ENCODE measurements at places on chromosomes 13 and 19.

DNA sequence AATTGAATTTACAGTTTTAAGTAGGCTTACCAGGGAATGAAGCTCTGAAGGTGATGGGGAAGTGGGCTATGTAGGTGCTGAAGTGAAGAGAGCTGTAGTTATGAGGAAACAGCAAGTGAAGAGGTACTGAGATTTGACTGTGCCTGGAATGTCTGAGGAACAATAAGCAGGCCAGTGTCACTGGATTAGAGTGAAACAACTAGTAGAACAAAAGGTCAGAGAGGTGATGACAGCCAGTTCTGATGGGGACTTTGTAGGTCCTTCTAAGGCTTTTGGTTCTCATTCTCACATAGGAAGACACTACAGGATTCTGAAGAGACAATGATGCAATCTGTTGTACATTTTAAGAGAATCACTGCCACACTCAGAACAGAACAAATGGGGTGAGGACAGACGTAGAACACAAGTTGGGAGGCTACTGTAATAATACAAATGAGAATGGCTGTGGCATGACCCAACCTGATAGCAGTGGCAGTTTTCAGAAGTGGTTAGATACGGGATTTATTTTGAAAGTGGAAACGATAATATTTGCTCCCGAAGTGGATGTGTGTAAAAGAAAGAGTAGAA, 130.8 kb downstream of the MYCBP2 start:
- DNase-seq, result no peak

DNA sequence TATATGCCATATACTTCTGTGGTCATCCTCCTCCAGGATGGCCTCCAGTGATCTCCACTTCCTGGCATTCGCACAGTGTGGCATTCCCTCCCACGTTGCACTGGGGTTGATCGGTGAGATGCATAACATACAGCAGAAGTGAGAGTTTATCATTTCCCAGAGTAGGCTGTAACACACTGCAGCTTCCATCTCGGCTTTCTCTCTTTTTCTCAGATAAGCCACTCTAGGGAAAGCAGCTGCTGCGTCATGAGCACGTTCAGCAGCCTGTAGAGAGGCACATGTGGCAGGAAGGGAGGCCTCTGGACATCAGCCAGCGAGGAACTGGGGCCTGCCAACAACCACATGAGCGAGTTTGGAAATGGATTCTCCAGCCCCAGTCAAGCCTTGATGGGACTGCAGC, 807.1 kb downstream of the DIAPH3 start:
- DNase-seq, result no peak

- no peak for DNase-seq
Measured at GRCh38 chr19:9995999-9996398, 14.3 kb downstream of the COL5A3 start.

DNA sequence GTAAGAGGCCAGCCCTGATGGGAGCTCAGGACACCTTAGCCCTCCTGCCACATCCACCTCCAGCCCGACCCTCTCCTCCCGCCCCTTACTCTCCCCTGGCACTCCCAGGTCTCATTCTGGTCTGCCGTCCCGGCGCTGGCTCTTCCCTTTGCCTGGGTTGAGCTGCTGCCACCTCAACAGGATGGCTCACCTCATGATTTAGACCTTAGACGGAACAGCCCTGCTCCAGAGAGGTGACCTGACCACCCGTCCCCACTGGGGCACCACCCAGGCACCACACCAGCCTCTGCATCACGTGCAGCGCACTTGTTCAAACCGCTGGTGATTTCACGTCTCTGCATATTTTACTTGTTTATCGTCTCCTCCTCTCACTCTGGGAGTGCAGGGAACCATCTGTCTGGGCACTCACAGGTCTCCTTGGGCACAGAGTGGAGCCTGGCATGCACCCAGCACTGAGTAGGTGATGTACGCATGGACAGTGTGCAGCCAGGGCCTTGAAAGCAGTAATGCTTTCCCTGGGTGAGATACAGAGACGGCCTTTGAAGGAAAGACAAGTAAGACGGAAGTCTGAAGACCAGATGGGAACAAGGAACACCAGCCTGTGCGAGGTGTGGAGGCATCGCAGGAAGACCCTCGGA, 183.1 kb downstream of the KATNAL1 start:
- DNase-seq, result no peak

GRCh38 chr19:11578258-11579142, 1.1 kb upstream of the ACP5 start:
- no peak for DNase-seq

DNA sequence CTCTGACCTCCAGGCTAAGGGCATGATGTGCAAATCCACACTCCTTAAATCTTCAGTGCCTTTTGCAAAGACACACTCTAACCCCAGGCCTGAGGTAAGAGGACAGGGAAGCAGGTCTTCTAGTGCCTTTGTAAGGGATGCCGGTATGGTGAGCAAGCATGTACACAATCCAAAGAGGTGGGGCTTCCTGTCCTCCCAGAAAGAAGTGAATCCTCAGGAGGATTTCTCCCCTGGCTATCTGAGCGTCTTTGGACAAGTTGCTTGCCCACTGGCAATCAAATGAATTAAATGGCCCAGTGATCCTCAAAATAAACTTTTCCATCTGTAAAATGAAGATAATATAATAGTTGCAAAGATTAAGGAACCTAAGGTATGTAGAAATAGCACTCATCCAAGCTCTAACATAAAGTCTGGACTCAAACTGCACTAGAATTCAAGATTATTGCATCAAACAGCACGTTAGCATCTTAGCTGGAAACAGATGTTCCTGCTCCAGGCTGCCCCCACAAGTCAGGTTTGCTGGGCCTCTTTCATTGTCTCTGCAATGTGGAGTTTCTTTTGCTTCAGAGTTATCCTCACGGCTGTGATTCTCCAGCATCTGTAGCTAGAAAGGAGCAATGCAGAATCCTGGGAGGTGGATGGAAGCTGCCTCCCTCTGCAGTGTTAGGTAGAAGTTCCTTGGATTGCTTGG, 249.6 kb downstream of the TSHZ3 start:
- no peak for DNase-seq

DNA sequence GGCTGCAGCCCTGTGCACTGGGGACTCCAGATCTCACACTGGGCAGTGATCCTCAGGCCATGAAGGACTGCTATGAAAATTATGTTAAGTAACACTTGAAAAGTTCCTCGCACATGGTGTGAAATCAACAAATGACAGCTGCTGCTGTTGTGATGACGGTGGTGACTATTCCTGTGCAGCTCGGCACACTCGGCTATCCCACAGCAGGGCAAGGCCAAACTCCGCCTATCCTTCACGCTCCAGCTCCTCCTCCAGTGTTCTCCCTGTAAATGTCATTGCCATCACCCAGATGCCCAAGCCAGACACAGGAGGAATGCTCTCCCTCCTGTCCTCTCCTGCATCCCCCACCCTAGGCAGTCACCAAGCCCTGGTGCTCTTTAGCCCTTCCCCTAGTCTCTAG, 31.3 kb downstream of the GRIK5 start:
- DNase-seq, result no peak

- DNase-seq, result no peak
Measured at GRCh38 chr19:51742789-51743188, 8.9 kb downstream of the FPR1 start.

- no peak for DNase-seq
Measured at GRCh38 chr19:39704181-39705044, at the start of gene LGALS14. TSS of gene LGALS14 (plus strand) at chr19:39704481. CDS start at chr19:39704529, 48 bp downstream.

GRCh38 chr13:24179486-24179850, 18.9 kb downstream of the SPATA13 start:
- no peak for DNase-seq

- no peak for DNase-seq
Measured at GRCh38 chr13:48798180-48798579, 144.5 kb downstream of the CYSLTR2 start.

GRCh38 chr13:71237332-71237731, 629.7 kb downstream of the DACH1 start:
- DNase-seq, result no peak

- DNase-seq, result peak; percentile 96
Measured at GRCh38 chr19:48738557-48739403, 1.6 kb downstream of the RASIP1 start.

GRCh38 chr13:114149774-114150740, 17.6 kb upstream of the RASA3 start:
- DNase-seq, result no peak

GRCh38 chr13:94020833-94021232, 458.6 kb downstream of the DCT start:
- DNase-seq, result peak; percentile 10

GRCh38 chr13:75705395-75705794, 69.3 kb downstream of the LMO7 start:
- DNase-seq, result peak; percentile 84

DNA sequence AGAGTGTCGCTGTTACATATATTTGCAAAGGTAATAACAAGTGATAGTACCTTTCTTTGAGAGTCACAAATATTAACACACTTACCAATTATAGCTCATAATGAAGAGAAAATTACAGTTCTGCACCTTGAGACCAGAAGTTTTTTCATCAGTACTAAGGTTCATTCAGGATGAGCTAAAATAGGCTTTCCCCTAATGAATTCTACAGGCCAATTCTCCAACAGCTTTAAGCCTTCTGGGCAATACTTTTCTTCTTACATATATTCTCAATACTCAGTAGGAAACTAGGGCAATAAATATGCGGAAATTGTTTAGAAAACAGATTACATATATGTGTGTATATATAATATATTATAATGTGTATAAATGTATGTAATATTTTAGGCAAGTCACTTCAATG, 2672.8 kb upstream of the PCDH20 start:
- no peak for DNase-seq

- no peak for DNase-seq
Measured at GRCh38 chr19:35977446-35978222, 17.4 kb upstream of the SDHAF1 start.

DNA sequence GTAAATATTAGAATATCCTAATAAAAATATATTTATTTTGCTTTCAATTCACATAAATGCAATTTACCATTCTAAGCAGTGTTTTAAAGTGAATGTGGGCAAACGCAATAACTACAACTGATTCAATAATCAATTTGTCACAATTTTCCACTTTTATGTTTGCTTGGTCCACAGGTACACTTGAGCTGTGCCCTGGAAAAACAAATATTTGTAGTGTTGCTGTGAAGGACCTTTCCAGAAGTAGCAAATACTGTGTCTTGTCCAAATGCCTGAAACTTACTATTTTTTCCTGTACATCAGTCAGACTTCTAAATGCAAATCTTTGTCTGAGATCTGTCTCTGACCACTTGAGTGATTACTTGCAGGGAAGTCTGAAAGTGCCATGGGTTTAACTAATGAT, 845.8 kb upstream of the SLITRK5 start:
- no peak for DNase-seq

DNA sequence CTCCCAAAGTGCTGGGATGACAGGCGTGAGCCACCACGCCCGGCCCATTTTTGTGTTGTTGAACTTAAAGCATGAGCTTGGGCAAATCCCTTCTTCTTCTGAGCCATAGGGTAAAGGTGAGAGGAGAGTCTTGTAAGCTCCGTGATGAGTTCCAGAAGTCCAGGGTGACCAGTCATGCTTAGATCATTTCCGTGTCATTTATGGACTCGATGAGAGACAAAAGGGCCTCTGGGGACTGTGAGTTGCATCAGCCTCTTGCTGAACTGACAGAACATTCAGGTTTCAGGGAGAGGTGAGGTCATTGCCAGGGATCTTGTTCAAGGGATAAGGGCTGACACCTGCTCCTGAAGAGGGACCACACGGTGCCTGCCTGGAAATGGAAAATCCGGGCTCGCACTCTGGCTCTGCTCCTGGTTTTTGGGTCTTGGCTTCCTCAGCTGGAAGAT, 53.6 kb downstream of the GADD45B start:
- DNase-seq, result peak; percentile 88

GRCh38 chr19:43452582-43452981, 12.8 kb downstream of the LYPD3 start:
- DNase-seq, result peak; percentile 55

GRCh38 chr13:59178344-59178743, 985.4 kb downstream of the DIAPH3 start:
- no peak for DNase-seq

GRCh38 chr13:105311094-105311493, 1224.4 kb downstream of the EFNB2 start:
- DNase-seq, result no peak

- DNase-seq, result no peak
Measured at GRCh38 chr13:64556376-64556775, 2673.8 kb downstream of the PCDH9 start.

Data from RWPE1 (cell line).